ENCODE measurements at places on chromosomes 7 and 10.

GRCh38 chr7:113404245-113404644 is 285.9 kb upstream of the SMIM30 start:
- DNase-seq = no peak

GRCh38 chr10:72275351-72276012 is 1.8 kb downstream of the DDIT4 start:
- no peak for DNase-seq

DNA sequence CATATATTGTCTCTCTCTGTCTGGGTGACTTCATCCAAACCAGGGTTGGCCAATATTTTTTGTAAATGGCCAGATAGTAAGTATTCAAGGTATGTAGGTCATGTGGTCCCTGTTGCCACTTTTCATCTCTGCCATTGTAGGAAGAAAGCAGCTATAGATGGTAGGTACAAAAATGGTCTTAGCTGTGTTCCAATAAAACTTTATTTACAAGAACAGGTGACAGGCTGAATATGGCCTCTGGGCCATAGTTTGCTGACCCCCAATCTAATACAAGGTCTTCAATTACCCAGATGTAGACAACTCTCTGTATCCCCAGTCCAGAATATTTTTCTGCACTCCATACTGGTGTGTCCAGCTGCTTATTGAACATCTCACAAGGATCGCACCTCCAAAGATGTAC is 166.2 kb upstream of the FZD8 start:
- no peak for DNase-seq

DNA sequence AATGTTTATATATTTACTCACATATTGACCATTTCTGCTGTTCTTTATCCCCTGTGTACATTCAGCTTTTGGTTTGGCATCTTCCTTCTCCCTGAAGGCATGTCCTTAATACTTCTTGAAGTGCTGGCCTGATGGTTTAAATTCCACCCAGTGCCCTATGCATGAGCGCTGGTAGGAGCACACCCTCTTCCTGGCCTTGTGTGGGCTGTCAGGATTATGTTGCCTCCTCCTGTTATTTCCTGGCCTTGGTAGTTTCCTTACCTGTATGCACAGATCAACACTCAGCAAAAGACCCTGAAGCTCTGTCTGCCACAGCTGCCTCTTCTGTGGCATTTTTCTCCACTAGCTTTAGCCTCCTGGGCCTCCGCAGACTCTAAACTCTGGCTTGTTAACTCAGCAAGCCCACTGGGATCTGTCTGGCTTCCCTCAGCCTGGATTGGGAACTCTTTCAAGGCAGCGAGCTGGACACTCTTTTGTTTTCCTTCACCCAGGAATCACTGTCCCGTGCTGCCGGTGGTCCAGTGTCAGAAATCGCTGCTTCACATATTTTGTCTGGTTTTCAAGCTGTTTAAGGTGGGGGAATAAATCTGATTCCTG is 595.2 kb downstream of the SDK1 start:
- DNase-seq = peak; percentile 36

DNA sequence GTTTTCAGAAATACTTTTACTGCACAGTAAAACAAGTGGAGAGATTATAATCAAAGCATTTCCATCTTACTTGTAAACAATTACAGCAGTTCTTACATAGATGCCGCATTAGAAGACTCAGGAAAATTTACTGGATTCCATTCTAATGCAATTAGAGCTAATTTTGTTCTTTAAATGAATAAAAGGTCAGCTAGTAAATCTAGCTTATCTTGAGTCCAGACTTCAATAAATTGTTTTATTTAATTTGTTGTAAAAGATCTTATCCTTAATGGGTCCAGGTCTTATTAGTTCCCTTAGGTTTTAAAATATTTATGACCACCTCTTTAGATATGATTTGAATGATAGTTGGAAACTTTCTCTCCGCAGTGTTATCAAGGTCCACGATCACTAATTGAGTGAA is 70.2 kb upstream of the GATA3 start:
- DNase-seq = no peak

- no peak for DNase-seq
These were observed 49.9 kb downstream of the CPVL start for GRCh38 chr7:29096446-29096730.
